ENCODE measurements at places on chromosomes 3 and 15. TPM values are rescaled to one million over a fixed set of nuclear protein-coding genes. Genes with fewer than 3 reads are reported as not detected.

Gene ZNF501
- 7.6 TPM for total RNA-seq

Gene ABTB1
- 7.3 TPM for total RNA-seq

Gene MNS1
- total RNA-seq: 1.3 TPM

Gene ETV5
- total RNA-seq: 37.7 TPM
